A549 (cell line): ENCODE measurements at places on chromosomes 6 and 20.
A peak's percentile ranks its signal among the peaks of the same experiment; 100 is the strongest.

DNA sequence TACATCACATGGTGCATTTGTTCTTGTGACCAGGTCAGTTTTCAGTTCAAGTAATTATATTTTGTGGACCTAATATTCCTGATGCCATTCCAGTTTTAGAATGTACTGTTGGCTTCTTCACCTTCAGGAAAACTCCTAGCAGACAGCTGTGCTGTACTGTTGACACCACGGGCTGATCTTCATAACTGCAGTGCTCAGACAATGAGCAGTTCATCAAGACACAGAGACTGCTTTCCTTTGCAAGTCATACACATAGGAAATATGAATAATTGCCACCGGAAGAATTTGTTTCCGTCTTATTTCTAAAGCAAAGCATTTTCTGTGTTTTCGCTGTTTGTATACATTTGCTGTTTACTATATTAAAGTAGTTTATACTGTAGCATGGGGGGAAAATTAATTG, 89.8 kb downstream of the C6orf118 start:
- no peak for DNase-seq

DNA sequence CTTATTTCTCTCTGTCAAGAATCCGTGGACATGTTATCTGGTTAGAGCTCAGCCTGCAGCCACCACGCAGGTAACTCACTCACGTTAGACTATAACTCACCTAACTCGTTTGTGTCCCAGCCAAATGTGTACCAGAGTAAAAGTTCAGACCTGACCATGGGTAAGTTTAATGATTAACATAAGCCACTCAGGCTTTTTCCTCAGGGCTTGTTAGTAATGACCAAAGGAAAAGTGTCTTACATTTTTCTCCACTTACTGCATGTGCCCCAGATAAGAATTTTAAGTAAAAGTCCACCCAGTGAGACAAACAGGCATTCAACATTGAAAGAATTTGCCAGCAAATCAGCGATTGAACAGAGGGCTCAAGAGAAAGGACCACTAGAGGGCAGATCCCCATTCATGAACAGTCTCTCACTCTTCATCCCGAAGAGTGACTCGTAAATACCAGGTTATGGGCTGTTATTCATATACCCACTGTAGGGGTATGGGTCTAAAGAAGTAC, at the start of gene PKHD1:
Gene PKHD1 (minus strand): TSS at position 116 of the 502 bp plus-strand sequence. CDS start 2,680 bp downstream, outside the sequence.
- no peak for DNase-seq

- DNase-seq, result no peak
Observed at GRCh38 chr6:112191509-112192020, 62.8 kb downstream of the LAMA4 start.

DNA sequence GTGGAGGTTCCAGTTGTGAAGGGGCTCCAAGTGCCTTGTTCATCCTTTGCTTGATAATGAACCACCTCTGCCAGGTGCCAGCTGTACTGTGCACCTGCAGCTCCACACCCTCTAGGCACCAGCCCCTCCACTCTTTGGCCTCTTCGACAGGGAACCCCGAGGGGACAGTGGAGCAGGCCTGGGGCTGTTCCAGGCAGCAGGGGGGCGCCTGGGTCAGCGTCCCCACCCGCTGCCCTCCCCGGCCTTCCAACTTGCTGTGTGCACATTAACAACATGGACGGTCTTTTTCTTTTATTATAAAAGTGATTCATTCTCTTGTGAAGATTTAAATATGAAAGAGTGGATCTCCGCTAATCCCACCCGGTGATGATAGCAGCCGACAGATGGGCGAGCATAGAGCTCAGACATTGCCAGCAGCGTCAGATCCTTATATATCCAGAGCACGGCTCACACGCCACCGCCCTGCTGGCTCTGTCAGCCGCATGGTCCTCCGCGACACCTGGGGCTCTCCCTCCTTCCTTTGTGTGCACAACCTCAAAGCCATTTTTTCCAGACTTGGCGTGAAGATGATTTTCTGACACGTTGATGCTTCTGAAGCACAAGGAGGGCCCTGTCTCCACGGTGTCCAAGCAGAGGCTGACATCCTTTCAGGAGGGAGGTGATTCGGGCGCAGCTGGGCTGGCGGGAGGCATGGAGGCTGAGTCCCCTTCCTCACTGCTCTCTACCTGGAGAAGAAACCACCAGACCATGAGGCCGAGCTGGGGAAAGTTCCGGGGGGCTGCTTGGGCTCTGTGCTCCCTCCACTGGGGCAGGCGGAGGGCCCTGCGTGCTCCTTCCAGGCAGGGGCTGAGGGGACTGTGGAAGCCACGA, 22.2 kb upstream of the MRGBP start:
- no peak for DNase-seq

GRCh38 chr20:25117990-25118389, 36.0 kb upstream of the VSX1 start:
- peak; percentile 40 for DNase-seq

GRCh38 chr20:43022568-43022967, 167.1 kb downstream of the PTPRT start:
- DNase-seq, result no peak

GRCh38 chr6:36050305-36050704, 22.7 kb downstream of the MAPK14 start:
- DNase-seq, result no peak

- DNase-seq, result no peak
Observed at GRCh38 chr6:10136636-10137035, 278.2 kb downstream of the TFAP2A start.

GRCh38 chr20:35625584-35626385, 10.2 kb downstream of the SPAG4 start:
- DNase-seq, result no peak

- no peak for DNase-seq
Observed at GRCh38 chr6:153698001-153698400, 341.0 kb upstream of the OPRM1 start.

GRCh38 chr6:152301021-152301764, 336.0 kb downstream of the SYNE1 start:
- no peak for DNase-seq

DNA sequence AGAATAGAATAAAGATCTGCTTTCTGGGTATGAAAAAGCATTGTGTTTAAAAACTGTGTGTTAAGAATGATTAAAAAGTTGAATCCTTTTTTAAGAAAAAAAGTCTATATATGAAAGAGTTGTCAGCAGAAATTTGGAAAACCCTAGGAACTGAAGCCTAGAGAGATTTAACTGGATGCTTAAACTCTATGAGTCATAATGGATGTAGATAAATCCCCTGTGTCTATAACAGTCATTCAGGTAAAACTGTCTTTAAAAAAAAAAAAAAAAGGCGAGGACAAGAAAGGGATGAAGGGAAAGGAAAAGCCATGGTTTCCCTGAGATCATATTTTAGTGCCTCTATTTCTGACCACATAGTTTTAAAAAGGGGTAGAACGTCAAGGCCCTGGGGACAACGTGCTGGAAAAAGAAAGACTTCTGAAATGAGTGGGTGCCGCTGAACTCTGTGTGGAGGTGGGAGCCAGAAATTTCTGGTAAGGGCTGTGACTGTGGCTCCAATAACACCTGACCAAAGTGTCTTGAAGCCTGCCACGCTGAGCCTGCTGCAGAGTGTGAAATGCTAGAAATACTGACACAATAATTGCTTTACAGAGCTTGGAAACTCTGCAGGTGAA, 302.6 kb upstream of the ARID1B start:
- no peak for DNase-seq

GRCh38 chr20:34472246-34472925, 43.8 kb upstream of the DYNLRB1 start:
- no peak for DNase-seq

- no peak for DNase-seq
Observed at GRCh38 chr6:137843211-137843610, 23.8 kb upstream of the TNFAIP3 start.

- no peak for DNase-seq
Observed at GRCh38 chr6:130815200-130816071, 11.8 kb upstream of the SMLR1 start.

GRCh38 chr20:46563170-46563859, 12.9 kb upstream of the OCSTAMP start:
- DNase-seq, result no peak

GRCh38 chr6:136114661-136115060, 135.4 kb downstream of the MTFR2 start:
- no peak for DNase-seq
